ENCODE measurements at places on chromosomes 5 and 9. TPM values are rescaled to one million over a fixed set of nuclear protein-coding genes. Genes with fewer than 3 reads are reported as not detected.

The SPINK6 gene
- total RNA-seq: not detected

The PCDHA9 gene
- total RNA-seq: not detected

The PCA3 gene
- not detected for total RNA-seq

The UBE2QL1 gene
- total RNA-seq: not detected

The IRX2 gene
- total RNA-seq: not detected

The PCDHGC4 gene
- not detected for total RNA-seq

The CSF1R gene
- not detected for total RNA-seq

The SLC1A3 gene
- 0.74 TPM for total RNA-seq

The SAPCD2 gene
- total RNA-seq: 13.5 TPM

The PFN3 gene
- total RNA-seq: not detected

The ADGRD2 gene
- not detected for total RNA-seq

The RANBP6 gene
- 17.1 TPM for total RNA-seq

The SHISAL2B gene
- not detected for total RNA-seq

The LRRC70 gene
- 0.34 TPM for total RNA-seq

The FOXD4 gene
- not detected for total RNA-seq

The GPR151 gene
- not detected for total RNA-seq

The PCDHGB4 gene
- not detected for total RNA-seq

The CRHBP gene
- not detected for total RNA-seq

The B4GALT7 gene
- 19.3 TPM for total RNA-seq

The EIF4E1B gene
- total RNA-seq: not detected

The SLC4A9 gene
- total RNA-seq: not detected

The PDE6A gene
- total RNA-seq: not detected

The CDH9 gene
- not detected for total RNA-seq

The SPINK4 gene
- not detected for total RNA-seq

The LHX3 gene
- total RNA-seq: not detected

The RETREG1 gene
- total RNA-seq: 31.9 TPM

The ECM2 gene
- total RNA-seq: not detected

The ADAMTSL2 gene
- 0.11 TPM for total RNA-seq

The STPG3 gene
- total RNA-seq: not detected

The SEMA4D gene
- 290 TPM for total RNA-seq

The WNK2 gene
- 2.8 TPM for total RNA-seq

The TMEM171 gene
- not detected for total RNA-seq

The OR4F3 gene
- not detected for total RNA-seq

The IL13 gene
- total RNA-seq: 4.8 TPM

The GDA gene
- total RNA-seq: not detected

The EGFLAM gene
- total RNA-seq: not detected

The SHOC1 gene
- total RNA-seq: not detected

The KCNV2 gene
- not detected for total RNA-seq

The SLC34A3 gene
- total RNA-seq: not detected

The EQTN gene
- not detected for total RNA-seq

The ANKRD55 gene
- not detected for total RNA-seq

The SMC5 gene
- 30.9 TPM for total RNA-seq

The ANKRD34B gene
- total RNA-seq: not detected

The SNX24 gene
- total RNA-seq: 2.0 TPM

The C9orf50 gene
- total RNA-seq: not detected

The NPR3 gene
- total RNA-seq: 0.16 TPM

The THBS4 gene
- total RNA-seq: 2.3 TPM

The CNOT6 gene
- 30.4 TPM for total RNA-seq

The TAS2R1 gene
- not detected for total RNA-seq

The C5orf63 gene
- total RNA-seq: 9.5 TPM

The ROR2 gene
- total RNA-seq: not detected

The ORM1 gene
- total RNA-seq: not detected

The KIF4B gene
- not detected for total RNA-seq

All from activated CD8-positive, alpha-beta T cell treated with anti-CD3 and anti-CD28 coated beads for 36 hours (primary cell).